Uterus (tissue), 4 donors: ENCODE measurements at places on chromosomes 3 and 15. TPM values are rescaled to one million over a fixed set of nuclear protein-coding genes. Genes with fewer than 3 reads are reported as not detected.

DNA sequence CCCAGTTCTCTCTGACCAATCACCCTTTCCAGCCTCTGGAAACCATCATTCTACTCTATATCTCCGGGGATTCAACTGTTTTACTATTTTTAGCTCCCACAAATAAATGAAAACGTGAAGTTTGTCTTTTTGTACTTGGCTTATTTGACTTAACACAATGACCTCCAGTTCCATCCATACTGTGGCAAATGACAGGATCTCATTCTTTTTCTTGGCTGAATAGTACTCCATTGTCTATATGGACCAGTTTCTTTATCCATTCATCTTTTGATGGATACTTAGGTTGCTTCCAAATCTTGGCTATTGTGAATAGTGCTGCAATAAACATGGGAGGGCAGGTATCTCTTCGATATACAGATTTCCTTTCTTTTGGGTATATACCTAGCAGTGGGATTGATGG lies 34.1 kb downstream of the NRROS start:
- DNase-seq = no peak

DNA sequence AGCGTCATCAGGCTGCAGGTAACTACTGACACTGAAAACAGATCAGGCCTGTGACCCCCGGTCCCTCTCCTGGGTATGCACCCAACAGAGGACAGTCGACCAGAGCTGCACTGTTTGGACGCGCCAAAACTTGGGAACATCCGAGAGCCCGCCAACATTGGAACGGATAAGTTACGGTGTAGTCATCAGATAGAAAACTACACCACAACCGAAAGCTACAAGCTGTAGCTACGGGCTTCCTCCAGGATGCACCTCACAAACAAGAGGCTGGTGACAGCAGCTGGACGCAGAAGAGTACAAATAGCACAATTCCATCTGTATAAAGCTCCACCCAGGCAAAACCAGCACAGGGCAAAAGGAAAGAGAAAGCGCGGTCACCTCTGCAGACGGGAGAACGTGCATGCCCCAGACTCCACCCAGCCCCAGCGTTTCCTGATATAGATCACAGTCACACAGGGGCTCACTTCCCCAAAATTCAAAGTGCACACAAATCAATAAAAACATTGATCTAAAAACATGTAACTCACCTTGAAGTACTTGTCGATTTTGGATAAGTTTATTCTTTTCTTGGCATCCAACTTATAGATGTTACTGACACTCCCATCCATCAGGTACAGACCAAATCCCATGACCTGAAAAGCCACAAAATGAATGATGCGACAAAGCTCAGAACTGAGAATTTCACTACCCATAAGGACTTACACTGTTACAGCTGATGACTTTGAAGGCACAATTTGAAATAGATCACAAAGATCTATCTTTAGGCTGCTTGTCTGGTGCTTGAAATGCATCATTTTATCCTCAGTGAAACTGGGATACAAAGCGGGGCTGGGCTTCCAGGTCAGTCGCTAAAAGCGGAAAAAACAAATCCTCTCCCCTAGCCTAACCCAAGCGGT lies 43.3 kb downstream of the CYFIP1 start:
- DNase-seq = no peak

DNA sequence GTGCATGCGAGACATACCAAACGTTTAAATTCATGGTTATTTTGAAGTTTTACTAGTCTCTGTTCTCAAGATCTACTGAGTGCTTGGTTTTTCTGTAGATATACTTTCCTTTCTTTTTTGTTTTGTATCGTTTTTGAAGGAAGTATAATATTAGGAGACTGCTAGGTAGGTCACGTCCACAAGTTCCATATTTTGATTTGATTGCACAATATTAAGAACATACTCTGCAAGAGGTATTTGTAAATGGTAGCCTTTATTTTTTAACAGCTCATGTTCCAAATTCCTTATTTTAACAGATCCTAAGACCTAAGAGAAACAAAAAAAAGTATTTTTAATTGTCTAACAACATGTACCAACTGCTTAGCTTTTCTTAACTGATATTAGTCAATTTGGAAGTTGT lies 156.7 kb downstream of the SERPINI1 start:
- DNase-seq = no peak

Gene ALDH1L1
- 27.3 TPM for total RNA-seq

GRCh38 chr3:34146596-34146995 lies 348.2 kb downstream of the PDCD6IP start:
- no peak for DNase-seq

Gene UBAP1L
- 2.6 TPM for total RNA-seq

- DNase-seq = no peak
These were observed 389.0 kb downstream of the LSAMP start for GRCh38 chr3:116056280-116056679.

Gene CELSR3
- under 0.01 TPM for total RNA-seq

DNA sequence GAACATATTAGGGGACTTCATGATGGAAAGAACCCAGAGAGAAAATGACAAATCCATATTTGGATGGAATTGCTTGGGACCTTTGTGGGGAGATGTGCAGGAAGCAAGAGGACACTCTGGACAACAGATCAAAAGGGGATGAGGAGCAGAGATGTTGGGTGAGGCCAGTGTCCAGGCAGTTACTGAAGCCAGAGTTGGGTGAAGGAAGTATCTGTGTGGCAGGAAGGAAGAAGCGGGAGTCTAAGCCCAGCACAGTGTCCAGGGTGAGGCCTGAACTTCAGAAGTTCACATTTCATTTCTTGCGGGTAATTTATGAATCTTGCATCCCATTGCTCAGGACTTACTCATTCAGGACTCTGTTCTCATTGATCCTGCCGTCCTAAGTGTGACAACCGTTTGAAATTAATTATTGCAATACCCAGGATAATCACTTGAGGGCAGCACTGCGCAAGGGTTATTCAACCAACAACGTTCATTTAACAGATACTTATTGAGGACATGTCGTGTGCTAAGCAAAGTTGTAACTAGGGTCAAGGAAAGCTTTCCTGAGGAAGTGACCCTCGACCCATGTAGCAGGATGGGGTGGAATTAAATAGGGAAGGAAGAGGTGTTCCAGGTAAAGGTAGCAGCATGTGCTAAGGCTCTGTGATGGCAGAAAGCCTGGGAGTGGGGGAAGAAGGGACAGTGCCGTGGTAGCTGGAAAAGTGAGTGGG lies 61.3 kb upstream of the CMTM8 start:
- DNase-seq = no peak

DNA sequence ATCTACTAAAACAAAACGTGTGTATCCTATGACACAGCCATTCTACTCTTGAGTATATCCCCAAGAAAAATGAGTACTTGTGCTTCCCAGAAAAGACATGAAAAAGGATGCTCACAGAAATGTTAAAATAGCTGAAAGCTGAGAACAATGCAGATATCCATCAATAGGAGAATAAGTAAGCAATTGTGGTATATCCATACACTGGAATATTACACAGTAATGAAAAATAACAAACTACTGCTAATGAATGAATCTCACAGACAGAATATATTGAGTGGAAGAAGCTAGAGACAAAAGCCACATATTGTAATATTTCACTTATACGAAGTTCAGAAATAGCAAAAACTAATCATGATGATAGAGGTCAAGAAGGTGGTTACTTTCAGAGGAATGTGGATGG lies 83.8 kb upstream of the CTDSPL start:
- DNase-seq = no peak

DNA sequence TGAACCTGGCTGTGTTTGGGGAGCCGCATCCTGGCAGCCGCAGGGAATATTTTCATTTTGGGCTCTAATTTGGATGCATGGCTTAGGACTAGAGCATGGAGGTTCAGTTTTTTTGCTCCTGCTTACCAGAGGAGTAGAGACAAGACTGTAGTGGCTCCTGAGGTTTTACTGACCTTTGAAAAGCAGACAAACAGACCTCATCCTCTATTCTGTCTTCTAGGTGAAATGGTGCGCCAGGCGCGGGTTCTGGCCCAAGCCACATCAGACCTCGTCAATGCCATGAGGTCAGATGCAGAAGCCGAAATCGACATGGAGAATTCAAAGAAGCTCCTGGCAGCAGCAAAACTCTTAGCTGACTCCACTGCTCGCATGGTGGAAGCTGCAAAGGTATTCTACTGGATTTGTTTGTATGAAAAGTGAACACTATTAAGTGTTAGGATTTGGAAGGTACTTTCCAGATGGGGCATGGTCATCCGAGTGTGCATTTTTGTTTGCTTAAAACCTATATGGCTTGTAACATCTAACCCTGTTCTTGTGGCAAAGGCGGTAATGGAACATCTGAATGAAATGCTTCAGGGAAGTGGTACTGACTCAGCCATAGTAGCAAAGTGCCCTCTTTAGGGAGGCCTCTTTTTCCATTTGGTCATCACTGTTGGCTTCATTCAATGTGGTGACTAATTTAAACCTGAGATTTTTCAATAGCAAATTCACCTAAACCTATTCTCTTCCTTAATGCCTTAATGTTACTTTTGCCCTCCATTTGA lies 330.7 kb upstream of the TPM1 start:
- no peak for DNase-seq

GRCh38 chr3:169300436-169300835 lies 363.1 kb downstream of the MECOM start:
- DNase-seq = no peak

- peak; percentile 15 for DNase-seq
These were observed 13.2 kb upstream of the ATP2B2 start for GRCh38 chr3:10518506-10519150.

DNA sequence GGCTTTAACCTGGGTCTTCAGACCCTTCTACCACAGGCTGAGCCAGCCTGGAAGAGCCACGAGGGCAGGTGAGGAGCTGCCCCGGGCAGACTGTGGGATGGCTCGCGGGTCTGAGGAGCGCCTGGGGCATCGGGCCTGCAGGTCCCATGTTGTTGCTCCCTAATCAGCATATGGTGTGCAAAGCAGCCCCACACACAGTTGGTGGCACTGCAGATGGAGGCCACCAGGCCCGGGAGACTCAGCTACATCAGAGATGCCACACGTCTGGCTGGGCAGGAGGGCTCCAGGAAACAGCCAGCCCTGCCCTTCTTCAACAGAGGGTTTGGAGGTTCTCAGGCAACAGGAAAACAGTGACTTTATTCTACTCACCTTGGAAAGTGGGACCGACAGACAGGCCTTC lies 63.9 kb downstream of the XXYLT1 start:
- peak; percentile 14 for DNase-seq

DNA sequence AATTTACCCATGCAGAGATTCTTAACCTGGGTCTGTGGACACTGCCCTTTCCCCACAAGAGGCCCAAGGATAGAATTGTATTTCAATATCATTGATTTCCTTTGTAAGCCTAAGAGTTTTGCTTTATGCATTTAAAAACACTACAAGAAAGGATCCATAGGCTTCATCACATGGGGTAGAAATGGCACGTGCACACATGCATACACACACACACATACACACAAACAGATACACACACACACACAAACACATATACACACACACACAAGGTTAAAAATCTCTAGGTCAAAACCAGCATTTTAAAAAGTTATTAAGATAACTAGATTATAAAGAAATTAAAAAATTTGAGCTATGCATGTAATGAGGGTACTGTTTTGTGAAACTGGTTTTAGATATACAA lies 35.5 kb upstream of the CD47 start:
- DNase-seq = no peak

DNA sequence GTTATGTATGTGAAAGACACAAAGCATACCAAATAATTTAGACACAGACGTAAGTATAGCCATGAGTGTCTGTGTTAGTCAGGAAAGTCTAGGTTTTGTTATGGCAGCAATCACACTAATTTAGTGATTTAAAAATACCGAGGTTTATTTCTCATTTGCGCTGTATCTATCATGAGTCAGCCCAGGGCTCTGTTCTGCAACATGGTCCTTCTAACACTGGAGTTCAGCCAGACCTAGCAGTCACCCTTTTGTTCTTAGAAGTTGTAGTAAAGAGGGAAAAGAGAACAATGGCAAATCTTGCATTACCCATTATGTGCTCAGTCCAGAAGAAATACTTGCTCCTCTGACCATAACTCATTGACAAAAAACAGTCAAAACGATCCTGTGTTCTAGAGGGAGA lies 311.5 kb downstream of the NLGN1 start:
- no peak for DNase-seq

DNA sequence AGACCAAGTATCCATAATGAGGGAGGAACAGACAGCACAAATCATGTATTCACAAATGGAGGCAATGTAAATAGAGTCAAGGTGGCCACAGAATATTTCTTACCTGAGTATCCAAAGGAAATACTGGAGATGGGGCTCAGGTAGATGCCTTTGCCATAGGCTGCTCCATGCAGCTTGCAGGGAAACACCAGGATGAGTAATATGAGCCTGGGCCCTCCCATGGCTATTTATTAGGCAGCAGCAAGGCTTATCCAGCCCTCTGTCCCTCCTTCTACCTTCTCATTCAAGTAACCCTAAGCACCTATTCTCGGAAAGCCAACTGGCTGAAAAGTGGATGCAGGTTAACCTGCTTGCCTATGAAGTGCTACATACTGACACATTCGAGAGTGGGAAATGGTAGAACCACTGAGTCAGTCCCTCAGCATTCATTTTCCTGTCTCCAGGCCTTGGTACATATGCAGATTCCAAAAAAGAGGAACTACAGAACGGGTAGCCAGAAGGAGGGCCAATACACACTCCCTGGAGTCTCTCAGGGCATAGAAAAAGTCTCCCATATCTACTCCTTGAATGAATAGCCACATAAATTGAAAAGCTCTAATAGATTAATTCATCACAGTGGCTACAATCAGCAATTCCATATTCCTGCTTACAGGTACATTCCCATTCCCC lies 18.3 kb upstream of the PKM start:
- no peak for DNase-seq

- DNase-seq = no peak
These were observed 34.1 kb downstream of the GLB1 start for GRCh38 chr3:33062866-33063265.

DNA sequence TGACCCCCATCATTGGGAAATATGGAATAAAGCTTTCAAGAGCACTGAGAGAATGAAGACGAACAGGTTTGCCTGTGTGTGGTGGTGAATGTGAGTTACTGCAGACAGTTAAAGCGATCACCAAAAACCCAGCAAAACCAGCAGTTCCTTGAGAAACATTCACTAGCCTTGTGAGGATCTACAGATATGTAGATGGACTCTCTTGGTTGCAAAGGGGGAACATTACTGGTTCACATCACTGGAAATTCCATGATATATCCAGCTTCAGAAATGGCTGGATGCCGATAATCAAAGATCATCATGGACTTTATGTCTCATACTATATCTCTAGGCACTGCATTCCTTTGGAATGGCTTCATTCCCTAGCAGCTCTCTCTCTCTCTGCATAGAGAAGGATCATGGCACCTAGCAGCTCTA lies 10.2 kb upstream of the HERC1 start:
- no peak for DNase-seq
